Cortex of kidney (tissue), 1 donor: ENCODE measurements at places on chromosomes 11 and 22.

DNA sequence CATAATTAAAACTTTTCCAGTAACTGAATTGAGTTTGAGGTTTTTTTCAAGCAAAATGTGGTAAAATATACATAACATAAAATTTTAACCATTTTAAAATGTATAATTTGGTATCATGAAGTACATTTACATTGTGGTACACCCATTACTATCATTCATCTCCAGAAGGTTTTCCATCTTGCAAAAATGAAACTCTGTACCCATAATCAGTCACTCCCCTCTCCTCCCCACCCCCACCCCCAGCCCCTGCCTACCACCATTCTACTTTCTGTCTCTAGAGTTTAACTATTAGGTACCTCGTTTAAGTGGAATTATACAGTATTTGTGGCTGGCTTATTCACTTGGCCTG, 63.7 kb downstream of the MICAL2 start:
- DNase-seq = no peak

DNA sequence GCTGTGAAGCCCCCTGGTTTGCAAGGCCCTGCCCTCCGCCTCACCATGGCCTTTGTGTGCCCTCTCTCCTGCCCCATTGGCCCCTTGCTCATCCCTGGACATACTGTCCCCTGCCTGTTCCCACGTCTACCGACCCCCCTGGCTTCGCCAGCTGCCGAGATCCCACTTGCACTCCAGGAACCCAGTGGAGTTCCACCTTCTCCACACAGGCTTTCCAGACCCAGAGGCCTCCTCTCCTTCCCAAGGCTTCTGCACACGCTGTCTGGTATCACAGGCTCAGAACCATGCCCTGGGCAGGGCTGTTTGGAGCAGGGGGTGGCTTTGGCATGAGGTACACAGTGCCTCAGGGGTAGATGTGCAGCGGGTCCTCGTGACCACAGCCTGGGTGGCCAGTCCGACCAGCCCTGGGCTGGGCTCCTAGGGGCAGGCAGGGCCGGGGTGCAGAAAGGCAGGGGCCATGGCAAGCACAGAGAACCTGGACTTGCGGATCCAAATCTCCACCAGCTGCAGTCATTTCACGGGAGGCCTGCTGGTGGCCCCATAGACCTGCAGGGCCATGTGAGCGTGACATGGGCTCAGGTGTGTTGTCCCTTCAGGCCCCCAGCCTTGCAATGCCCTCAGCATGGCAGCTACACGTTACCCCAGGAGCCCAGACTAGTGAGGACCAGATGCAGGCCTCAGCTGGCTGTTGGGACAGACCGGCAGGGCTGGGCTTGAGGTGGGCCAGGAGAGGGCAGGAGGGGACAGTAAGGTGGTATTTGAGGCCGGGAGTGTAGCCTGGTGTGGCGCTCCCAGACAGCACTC, 9.5 kb downstream of the GRK2 start:
- no peak for DNase-seq

DNA sequence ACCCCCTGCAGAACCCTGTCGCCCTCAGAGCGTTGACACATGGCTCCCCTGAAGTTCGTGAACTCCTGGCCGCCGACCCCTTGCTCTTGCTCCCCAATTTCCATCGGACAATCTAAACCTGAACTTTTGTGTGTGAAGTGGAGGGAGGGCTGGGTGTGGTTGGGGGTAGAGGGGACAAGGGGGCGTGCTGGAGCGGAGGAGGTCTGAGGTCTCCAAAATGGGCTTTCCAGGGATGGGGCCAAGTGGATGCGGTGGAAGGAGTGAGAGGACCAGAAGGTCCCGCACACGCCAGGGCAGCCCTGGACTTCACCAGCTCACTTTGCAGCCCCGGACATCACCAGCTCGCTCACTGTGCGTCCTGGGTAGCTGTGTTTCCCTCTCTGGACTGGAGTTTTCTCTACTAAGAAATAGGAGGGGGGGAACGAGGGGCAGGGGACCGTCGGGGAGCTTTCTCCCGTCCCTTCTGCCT, 18.6 kb downstream of the CREB3L1 start:
- DNase-seq = no peak

DNA sequence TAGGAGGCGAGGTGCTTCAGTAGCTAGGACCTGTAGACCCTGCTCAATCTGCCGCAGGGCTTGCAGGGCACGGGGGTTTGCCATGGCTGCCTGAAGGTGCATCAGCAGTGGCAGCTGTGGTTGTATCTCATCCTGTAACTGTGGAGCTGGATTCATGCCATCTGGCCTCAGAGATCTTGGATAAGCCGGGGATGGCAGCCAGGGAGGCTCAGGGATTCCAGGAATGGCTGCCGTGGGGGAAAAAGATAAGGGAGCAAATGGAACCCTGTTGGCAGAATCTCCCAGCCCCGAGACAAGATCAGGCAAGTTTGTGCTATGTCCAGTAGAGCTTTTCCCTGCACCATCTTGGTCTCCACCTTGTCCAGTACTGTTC, 1.8 kb downstream of the UBQLN3 start:
- no peak for DNase-seq

- DNase-seq = no peak
Observed at GRCh38 chr11:27331981-27332380, 31.0 kb downstream of the CCDC34 start.

- DNase-seq = no peak
Observed at GRCh38 chr11:73854680-73855079, 22.0 kb downstream of the COA4 start.

GRCh38 chr11:44889266-44889665, 61.4 kb downstream of the TP53I11 start:
- no peak for DNase-seq

- DNase-seq = no peak
Observed at GRCh38 chr11:19201737-19202605, at the start of gene CSRP3. TSS of gene CSRP3 (minus strand) at chr11:19201983. CDS start at chr11:19192448, 9,535 bp downstream.

DNA sequence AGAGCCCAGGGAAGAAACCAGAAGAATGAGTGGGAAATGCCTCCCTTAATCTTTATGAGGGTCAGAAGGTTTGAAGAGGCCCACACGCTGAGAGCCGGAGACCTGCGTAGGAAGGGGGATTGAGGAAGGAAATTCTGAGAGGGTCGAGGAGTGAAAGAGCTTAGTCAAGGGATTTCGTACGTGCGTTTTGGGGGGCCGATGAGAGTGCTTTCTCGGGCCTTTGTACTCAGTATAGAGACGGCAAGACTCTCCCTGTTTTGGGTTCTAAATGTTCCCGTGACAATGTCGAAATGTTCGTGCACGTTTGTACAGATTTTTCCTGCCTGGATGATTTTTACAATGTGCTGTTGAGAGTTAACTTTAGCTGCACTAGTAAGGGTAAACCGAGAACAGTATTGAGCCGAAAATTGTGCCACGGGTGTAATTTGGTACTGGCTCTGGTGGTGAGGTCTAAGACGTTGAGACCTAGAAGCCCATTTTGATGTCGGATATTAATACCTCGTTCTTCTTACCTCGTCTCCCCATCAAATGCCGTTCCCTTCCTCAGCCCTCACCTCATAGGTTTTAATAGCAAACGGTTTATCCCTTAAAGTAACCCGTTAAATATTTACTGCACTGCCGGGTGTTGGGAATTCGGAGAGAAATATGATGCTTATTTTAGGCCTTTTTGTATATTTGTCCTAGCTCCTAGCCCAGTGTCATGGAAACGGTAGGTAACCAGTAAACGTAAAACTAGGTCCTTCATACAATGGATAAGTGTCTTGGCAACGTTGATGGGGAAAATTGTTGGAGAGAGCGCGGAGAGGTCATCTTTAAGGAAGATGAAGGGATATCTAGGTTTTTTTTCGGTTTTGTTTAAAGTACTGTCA, 734 bp downstream of the C11orf58 start:
- DNase-seq = no peak

DNA sequence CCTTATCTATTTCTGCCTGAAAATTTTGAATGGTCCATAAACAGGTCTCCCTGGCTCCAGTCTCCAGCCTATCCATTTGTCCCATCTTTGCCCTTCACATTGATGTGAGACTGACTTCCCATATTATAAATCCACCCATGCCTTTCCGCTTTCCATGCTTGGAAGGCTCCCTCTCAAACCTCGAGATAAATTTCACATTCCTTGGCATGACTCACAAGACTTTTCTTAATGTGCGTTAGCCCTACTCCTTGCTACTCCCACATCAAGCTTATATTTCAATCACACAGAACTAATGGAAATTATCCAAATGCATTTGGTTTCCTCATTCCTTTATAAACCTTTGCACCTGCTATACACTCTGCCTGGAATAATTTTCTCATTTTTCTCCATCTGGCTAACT, 163.7 kb upstream of the NTM start:
- DNase-seq = no peak

DNA sequence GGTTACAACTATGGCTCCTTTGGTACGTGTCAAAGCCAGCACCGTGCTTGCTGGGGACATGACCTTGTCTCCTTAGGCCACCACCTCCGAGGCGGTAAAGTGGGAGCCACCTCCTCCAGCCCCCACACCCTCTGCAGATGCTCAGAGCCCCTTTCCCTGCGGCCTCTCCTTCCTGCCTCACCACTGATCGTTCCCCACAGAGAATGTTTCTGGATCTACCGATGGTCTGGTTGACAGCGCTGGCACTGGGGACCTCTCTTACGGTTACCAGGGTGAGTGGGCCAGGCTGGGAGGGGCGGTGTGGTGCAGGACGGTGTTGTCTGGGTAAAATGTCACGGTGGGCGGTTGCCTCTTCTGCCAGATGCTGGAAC, 8.9 kb downstream of the SIDT2 start:
- no peak for DNase-seq

DNA sequence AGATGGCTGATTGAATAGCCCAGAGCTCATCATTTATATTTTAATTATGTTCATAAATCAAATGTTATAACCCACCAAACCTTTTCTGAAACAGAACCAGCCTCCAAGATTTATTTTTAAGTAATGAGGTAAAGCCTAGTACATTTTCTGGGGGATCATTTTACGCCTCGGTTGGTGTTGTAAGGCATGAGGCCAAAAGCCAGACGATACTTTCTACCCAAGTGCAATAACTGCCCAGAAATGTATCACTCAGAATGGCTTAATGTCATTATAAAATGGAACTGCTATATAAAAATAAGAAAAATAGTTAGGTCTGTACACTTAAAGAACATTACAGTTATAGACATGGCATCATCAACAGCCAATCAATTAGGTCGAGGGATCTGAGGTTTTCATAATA, 283.3 kb downstream of the CADM1 start:
- no peak for DNase-seq

DNA sequence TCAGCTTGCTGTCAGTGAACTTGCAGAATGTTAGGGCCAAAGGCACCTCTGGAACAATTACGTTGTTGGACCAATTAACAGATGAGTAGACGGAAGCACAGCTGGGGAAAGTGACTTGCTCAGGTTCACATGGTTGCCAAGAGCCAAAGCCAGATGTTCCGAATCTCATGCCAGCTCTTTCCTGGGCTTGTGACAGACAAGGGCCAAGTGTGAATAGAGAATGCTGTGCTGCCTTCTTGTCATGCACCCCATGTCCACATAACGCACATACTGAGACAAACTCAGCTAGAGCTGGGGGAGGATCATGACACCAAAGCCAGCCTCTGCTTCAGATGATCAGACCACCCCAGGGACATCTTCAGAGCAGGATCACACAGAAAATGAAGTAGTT, 616.3 kb downstream of the INSC start:
- DNase-seq = no peak

DNA sequence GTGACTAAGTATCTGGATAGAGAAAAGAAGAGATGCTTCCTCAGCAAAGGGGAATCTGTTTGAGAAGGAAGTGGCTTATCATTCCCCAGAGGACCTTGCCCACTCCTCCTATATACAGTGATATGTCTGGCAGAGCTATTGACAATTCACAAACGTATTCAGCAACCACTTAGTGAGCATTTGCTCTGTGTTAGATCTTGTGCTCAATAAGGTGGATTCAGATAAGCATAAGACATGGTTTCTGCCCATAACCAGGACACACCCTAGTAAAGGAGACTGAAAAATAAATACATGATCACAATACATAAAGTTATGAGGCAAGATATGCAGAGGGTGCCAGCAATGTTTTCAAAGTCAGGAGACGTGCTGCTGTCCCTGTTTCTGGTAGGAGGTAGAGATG, 1.4 kb downstream of the TMEM9B start:
- no peak for DNase-seq

DNA sequence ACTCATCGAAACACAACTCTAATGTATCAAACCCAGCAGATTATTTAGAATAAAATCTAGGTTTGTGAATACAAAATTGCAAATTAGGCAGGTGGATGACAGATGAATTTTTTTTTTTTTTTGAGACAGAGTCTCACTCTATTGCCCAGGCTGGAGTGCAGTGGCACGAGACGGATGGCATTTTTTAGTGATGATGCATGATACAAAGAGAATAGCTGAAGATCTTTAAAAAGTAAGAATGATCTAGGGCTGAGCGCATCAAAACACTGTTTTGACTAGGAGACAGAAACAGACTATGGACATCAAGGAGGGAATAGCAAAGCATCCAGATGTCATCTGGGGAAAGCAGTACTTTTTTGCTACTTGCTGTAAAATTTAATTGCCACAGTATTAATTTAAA, 63.8 kb downstream of the IMMP1L start:
- no peak for DNase-seq

DNA sequence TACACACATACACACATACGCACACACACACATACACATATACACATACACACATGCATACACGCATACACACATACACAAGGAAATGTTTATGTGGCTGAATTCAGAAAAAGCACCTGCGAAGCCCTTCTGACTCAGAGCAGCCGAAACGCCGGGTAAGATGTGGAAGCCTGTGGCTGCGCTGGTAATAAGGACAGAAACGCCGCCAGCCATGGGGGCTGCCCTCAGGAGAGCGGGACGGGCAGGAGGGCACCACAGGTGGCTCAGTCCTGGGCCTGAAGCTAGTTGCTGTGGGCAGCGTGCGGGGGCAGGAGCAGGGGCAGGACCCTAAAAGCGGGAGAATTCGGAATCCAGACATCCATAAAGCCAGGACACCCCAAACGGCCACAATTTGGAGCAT, 378.3 kb downstream of the BRD1 start:
- DNase-seq = no peak

GRCh38 chr11:3058753-3059664, 1.8 kb upstream of the CARS1 start:
- DNase-seq = no peak
